ENCODE measurements at places on chromosomes 12 and 14. TPM values are rescaled to one million over a fixed set of nuclear protein-coding genes. Genes with fewer than 3 reads are reported as not detected.

DNA sequence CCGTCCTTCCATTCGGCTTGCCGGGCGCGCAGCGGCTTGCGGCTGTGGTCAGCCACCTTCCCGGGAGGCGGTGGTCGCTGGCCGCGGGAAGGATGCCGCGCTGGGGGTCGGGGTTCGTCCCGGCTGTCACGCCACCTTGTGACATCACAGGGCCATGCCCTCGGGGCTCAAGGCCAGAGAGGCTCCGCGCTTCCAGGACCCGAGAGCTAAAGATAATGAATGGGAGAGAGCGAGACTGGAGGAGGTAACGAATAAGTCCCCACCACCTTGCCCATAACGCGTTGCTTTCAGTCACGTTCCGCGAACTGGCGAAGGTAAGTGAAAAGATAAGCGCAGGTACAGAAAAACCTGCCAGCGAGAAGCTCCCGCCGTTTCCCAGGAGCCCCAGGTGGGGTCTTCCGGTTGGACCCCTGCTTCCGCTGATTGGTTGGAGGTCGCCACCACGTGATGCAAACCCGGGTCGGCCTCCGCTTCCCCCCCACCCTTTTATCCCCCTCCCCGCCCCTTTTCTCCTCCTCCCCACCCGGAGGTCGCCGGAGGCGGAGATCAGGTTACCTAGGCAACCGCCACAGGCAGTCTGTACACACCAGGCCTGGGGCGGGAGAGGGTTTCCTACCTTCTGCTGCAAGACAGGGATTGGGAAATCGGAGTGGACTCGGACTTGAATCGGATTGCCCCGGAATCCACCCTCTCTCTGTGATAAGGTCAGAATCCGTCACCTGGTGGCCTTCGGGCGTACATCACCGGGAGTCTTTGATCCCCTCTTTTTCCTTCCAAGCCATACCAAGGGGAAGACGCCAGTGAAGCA, at the start of gene LRRC9:
TSS of gene LRRC9 (plus strand) at position 575 of the 808 bp plus-strand sequence.
- H3K4me3 ChIP-seq, result peak within 1 kb of the TSS; percentile 39
- peaks cover 15% of the 10 kb centered on the region for H3K4me1 ChIP-seq
- H3K27ac ChIP-seq, result no peak within 1 kb of the TSS
- H3K36me3 ChIP-seq, result no peaks in the 10 kb centered on the region
- peaks cover 9% of the 10 kb centered on the region for H3K27me3 ChIP-seq

The UNC79 gene
- total RNA-seq, result 1.4 TPM

DNA sequence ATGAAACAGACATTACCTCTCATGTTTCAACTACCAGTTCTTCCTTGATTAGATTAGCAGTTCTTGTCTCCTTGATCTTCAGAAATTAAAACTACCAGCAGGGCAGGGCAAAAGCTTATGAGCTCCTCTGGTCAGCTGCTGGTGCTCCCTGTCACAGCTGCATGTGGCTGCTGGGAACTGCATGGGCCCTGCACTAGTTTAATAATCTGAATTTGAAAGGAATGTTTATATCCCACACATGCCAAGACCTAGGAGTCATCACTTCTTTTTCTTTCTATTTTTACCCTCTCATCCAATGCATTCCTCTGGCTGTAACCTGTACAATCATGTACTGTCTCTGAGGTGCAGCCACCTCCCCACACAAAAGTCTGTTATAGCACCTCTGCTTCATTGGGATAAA, 73.9 kb downstream of the ARMH4 start:
- no peak for DNase-seq
- H3K27ac ChIP-seq, result no peak overlapping the region
- H3K27me3 ChIP-seq, result no peaks in the 10 kb centered on the region
- no peak overlapping the region for H3K4me3 ChIP-seq

DNA sequence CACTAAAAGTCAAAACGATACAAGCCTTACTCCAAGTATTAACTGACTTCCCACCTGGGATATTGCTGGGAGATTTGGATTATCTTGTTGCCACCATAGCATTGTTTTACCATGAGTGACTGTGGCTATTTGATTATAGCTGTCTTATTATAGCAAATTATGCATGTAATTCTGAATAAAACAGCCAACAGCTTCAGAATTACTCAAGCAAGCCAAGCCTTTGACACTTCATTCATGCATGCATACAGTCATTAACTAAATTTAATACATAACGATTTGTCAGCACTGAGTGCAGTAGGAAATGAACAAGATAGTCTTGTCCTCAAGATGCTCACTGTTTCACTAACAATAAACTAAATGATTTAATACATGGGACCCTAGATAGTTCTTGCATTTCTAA, 133.0 kb upstream of the FRMD6 start:
- H3K4me3 ChIP-seq, result no peak overlapping the region
- no peaks in the 10 kb centered on the region for H3K27me3 ChIP-seq
- no peaks in the 10 kb centered on the region for H3K36me3 ChIP-seq
- H3K4me1 ChIP-seq, result no peaks in the 10 kb centered on the region
- H3K27ac ChIP-seq, result no peak overlapping the region
- DNase-seq, result no peak

The PELI2 gene
- 27.8 TPM for total RNA-seq

- H3K27ac ChIP-seq, result no peak overlapping the region
- DNase-seq, result no peak
- H3K4me1 ChIP-seq, result peaks cover 9% of the 10 kb centered on the region
- H3K27me3 ChIP-seq, result no peaks in the 10 kb centered on the region
- no peaks in the 10 kb centered on the region for H3K36me3 ChIP-seq
Observed at GRCh38 chr12:92431146-92431545, 271.6 kb upstream of the PLEKHG7 start.

The PGF gene
- total RNA-seq, result 13.2 TPM

DNA sequence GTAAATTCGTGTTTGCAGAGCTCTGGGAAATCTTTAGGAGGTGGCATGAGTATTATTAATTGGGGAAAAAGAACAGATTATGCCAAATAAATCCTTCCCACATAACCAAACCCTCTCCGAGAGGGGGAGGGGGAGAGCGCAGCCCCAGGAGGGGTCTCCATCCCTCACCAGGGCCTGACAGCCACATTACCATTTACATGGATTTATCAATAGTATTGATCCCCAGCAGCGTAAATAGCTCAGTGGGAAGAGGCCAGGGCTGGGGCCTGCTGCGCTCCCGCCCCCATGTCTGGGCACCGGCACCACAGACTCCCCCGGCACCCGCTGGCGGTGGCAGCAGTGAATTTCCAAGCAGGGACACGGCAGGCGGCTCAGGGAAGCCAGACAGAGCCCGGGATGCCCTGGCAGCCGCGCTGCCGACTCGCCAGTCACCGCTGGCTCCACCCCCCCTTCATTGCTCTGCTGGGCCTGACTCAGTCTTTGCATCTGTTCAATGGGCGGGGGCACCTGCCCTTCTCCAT, 2.4 kb downstream of the NCOR2 start:
- no peak for DNase-seq
- no peaks in the 10 kb centered on the region for H3K36me3 ChIP-seq
- H3K4me1 ChIP-seq, result no peaks in the 10 kb centered on the region
- H3K27me3 ChIP-seq, result no peaks in the 10 kb centered on the region
- peak overlapping the region; percentile 96 for H3K4me3 ChIP-seq

The ZNF891 gene
- 6.1 TPM for total RNA-seq

The PLEKHG7 gene
- total RNA-seq, result not detected

The TPPP2 gene
- total RNA-seq, result not detected

DNA sequence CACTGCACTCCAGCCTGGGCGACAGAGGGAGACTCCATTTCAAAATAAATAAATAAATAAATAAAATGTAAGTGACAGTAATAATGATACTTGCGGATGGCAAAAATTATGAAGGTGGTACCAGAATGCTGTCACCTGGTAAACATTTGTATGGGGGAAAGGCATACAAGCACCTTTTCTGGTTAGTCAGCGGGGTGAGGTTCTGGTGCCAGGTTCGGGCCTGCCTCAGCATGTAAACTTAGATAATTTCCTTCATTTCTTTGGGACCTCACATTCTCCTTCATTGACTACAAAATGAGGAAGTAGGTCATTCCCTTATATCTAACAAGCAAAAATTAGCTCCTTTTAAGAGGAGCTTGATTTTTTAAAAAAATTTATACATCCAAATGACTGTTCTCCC, 10.8 kb downstream of the VTI1B start:
- H3K4me3 ChIP-seq, result no peak overlapping the region
- peaks cover 9% of the 10 kb centered on the region for H3K36me3 ChIP-seq
- no peak for DNase-seq
- peaks cover 19% of the 10 kb centered on the region for H3K4me1 ChIP-seq

The CLEC6A gene
- total RNA-seq, result not detected

GRCh38 chr12:13973996-13974395, 7.4 kb downstream of the GRIN2B start:
- no peaks in the 10 kb centered on the region for H3K36me3 ChIP-seq
- no peak for DNase-seq
- no peaks in the 10 kb centered on the region for H3K4me1 ChIP-seq
- no peak overlapping the region for H3K4me3 ChIP-seq
- H3K27me3 ChIP-seq, result no peaks in the 10 kb centered on the region

DNA sequence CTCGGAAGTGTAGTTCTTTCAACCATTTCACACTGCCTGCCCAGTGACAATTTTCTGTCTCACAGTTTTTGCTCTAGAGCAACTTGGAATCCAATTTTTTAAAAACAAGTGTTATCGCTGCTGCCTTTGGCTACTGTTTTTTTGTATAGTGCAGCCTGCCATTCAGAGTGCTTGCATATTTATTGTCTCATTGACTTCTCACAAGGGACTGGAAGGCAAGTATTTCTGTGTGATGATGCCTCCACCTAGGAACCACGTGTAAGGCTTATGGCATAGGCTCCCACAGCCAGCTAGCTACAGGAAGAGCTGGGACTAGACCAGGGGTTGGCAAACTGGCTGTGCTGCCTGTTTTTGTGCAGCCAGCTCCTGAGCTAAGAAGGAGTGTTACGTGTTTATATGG, 903 bp downstream of the PARPBP start:
- H3K4me1 ChIP-seq, result peaks cover 21% of the 10 kb centered on the region
- no peak overlapping the region for H3K27ac ChIP-seq
- no peak for DNase-seq
- H3K36me3 ChIP-seq, result peaks cover 5% of the 10 kb centered on the region
- H3K27me3 ChIP-seq, result no peaks in the 10 kb centered on the region

- DNase-seq, result no peak
- H3K4me3 ChIP-seq, result no peak overlapping the region
- H3K4me1 ChIP-seq, result peaks cover 46% of the 10 kb centered on the region
- H3K27ac ChIP-seq, result peak overlapping the region; percentile 73
- no peaks in the 10 kb centered on the region for H3K36me3 ChIP-seq
- no peaks in the 10 kb centered on the region for H3K27me3 ChIP-seq
Observed at GRCh38 chr14:90567191-90567590, 170.4 kb downstream of the CALM1 start.

- peaks cover 8% of the 10 kb centered on the region for H3K4me1 ChIP-seq
- DNase-seq, result no peak
- no peaks in the 10 kb centered on the region for H3K36me3 ChIP-seq
- no peak overlapping the region for H3K27ac ChIP-seq
Observed at GRCh38 chr12:91982946-91983345, 162.7 kb downstream of the BTG1 start.

DNA sequence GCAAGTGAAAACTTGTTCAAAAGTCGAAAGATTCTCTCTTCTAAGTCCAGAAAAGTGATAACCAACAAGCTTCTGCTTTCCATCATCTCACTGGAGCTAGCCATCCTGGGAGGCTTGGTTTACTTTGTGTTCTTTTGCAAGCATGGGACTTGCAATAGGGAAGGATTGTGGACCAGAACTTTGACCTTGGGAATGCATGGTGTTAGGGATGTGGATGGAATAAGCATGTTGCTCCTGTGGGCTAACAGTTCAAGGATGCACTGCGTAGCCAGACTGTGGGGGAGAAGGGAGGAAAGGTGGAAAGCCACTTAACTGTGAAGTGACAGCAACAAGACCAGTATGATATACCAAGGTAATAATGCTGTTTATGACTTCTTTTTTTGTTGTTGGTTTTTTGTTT, 28.6 kb downstream of the SOAT2 start:
- H3K4me1 ChIP-seq, result no peaks in the 10 kb centered on the region
- no peak overlapping the region for H3K4me3 ChIP-seq
- H3K27ac ChIP-seq, result no peak overlapping the region
- DNase-seq, result no peak

GRCh38 chr14:56195223-56195622, 77.0 kb downstream of the PELI2 start:
- H3K4me1 ChIP-seq, result peaks cover 34% of the 10 kb centered on the region
- DNase-seq, result no peak
- no peak overlapping the region for H3K4me3 ChIP-seq
- no peaks in the 10 kb centered on the region for H3K27me3 ChIP-seq
- H3K36me3 ChIP-seq, result no peaks in the 10 kb centered on the region

- H3K36me3 ChIP-seq, result no peaks in the 10 kb centered on the region
- peak overlapping the region; percentile 53 for H3K27ac ChIP-seq
- no peaks in the 10 kb centered on the region for H3K27me3 ChIP-seq
- H3K4me1 ChIP-seq, result peaks cover 14% of the 10 kb centered on the region
- peak overlapping the region; percentile 9 for H3K4me3 ChIP-seq
Observed at GRCh38 chr12:15563663-15564062, 225.5 kb downstream of the EPS8 start.

The DAO gene
- not detected for total RNA-seq

GRCh38 chr12:125069616-125070015, 4.4 kb downstream of the AACS start:
- no peak overlapping the region for H3K4me3 ChIP-seq
- H3K27me3 ChIP-seq, result no peaks in the 10 kb centered on the region
- no peaks in the 10 kb centered on the region for H3K36me3 ChIP-seq

DNA sequence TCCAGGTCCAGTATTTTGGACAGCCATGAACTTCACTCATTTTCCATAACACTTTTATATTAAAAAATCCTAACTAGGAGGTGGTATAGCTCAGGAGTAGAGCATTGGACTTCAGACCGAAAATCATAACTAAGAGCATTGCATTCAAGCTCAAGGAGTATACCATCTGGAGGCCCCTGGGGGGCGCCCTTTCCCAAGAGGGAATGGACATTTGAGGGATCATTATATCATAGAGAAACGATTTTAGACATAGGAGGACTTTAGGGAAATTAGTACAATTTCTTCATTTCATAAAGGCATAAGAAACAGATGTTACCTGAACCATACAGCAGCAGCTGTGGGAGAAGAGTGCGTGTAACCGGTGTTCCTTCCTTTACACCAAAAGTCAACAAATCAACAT, 5.2 kb upstream of the ATG14 start:
- H3K27me3 ChIP-seq, result no peaks in the 10 kb centered on the region
- no peak overlapping the region for H3K27ac ChIP-seq
- DNase-seq, result no peak
- no peak overlapping the region for H3K4me3 ChIP-seq
- no peaks in the 10 kb centered on the region for H3K36me3 ChIP-seq

Measured in sigmoid colon (tissue), 7 donors.